Calu3 (cell line): ENCODE measurements at places on chromosomes 13 and 19. TPM values are rescaled to one million over a fixed set of nuclear protein-coding genes. Genes with fewer than 3 reads are reported as not detected.

Gene FUT6
- total RNA-seq = 1.8 and 2.8 TPM in 2 replicates

DNA sequence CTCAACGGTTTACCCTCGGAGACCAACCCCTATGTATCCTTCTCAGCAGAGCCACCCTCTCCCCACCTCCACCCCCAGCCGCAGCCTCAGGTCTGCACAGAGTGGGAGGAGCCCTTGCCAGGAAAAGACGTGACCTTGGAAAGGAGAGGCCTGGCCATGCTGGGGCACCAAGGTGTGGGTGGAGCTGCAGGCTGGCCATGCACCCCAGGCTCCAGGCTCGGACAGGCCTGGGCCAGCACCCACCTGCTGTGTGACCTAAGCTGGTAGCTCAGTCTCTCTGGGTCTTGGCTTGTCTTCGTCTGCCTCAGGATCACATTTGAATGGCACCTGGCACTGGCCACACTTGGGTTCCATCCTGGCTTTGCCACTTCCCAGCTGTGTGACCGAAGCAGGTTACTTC is 29.5 kb downstream of the CCDC8 start:
- no peak for DNase-seq
- H3K27ac ChIP-seq = no peak overlapping the region
- no peak overlapping the region for H3K4me3 ChIP-seq
- peaks cover 37% of the 10 kb centered on the region for H3K36me3 ChIP-seq
- no peaks in the 10 kb centered on the region for H3K4me1 ChIP-seq
- no peaks in the 10 kb centered on the region for H3K27me3 ChIP-seq

DNA sequence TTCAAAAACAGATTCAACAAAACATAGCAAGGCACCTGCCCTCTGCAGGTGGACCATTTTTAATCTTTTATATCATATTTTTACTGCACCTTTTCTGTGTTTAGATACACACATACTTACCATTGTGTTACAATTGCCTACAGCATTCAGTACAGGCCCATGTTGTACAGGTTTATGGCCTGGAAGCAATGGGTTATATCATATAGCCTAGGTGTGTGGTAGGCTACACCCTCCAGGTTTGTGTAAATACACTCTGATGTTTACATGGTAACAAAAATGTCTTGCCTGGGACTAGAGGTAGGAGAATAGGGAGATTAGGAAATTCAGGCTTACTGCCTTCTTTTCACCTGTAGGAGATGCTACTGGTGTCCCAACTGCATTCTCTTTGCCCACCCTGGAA is 8.2 kb upstream of the UBAC2 start:
- no peaks in the 10 kb centered on the region for H3K27me3 ChIP-seq
- no peak overlapping the region for H3K27ac ChIP-seq
- DNase-seq = no peak
- H3K4me3 ChIP-seq = no peak overlapping the region

DNA sequence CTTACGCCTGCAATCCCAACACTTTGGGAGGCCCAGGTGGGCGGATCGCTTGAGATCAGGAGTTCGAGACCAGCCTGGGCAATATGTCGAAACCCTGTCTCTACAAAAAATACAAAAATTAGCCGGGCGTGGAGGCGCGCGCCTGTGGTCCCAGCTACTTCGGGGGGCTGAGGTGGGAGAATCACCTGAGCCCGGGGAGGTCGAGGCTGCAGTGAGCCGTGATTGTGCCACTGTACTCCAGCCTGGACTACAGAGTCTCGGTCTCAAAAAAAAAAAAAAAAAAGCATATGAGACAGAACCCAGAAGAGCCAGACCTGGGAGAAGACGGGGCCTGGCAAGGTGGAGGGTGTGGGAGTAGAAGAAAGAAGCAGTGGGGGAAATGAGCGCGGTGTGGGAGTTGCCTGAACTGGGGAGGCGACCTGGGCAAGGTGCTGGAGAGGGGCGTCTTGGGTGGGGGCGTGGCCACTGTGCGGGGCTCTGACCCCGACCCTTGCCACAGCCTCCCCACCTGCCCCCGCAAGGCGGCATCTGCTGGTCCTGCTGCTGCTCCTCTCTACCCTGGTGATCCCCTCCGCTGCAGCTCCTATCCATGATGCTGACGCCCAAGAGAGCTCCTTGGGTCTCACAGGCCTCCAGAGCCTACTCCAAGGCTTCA is 533 bp downstream of the DKKL1 start:
- H3K4me3 ChIP-seq = no peak overlapping the region
- H3K36me3 ChIP-seq = no peaks in the 10 kb centered on the region
- peaks cover 3% of the 10 kb centered on the region for H3K27me3 ChIP-seq

Gene CYP4F8
- total RNA-seq = not detected in 2 replicates

GRCh38 chr13:76175961-76176725 is 540.0 kb downstream of the LMO7 start:
- no peaks in the 10 kb centered on the region for H3K36me3 ChIP-seq
- no peak overlapping the region for H3K27ac ChIP-seq
- no peaks in the 10 kb centered on the region for H3K27me3 ChIP-seq
- H3K4me3 ChIP-seq = no peak overlapping the region

- DNase-seq = peak; percentile 46
- peak overlapping the region; percentile 51 for H3K27ac ChIP-seq
- H3K4me1 ChIP-seq = peaks cover 51% of the 10 kb centered on the region
- H3K4me3 ChIP-seq = peak overlapping the region; percentile 78
- H3K36me3 ChIP-seq = peaks cover 19% of the 10 kb centered on the region
Measured at GRCh38 chr13:31945202-31945961, 86.2 kb upstream of the FRY start.

GRCh38 chr19:53853707-53854106 is 14.0 kb upstream of the MYADM start:
- H3K36me3 ChIP-seq = peaks cover 7% of the 10 kb centered on the region
- DNase-seq = no peak
- H3K4me3 ChIP-seq = no peak overlapping the region
- H3K27me3 ChIP-seq = no peaks in the 10 kb centered on the region
- H3K27ac ChIP-seq = no peak overlapping the region

- no peak overlapping the region for H3K4me3 ChIP-seq
- H3K27me3 ChIP-seq = no peaks in the 10 kb centered on the region
- H3K27ac ChIP-seq = peak overlapping the region; percentile 50
- peaks cover 38% of the 10 kb centered on the region for H3K4me1 ChIP-seq
- peaks cover 54% of the 10 kb centered on the region for H3K36me3 ChIP-seq
Measured at GRCh38 chr19:17805427-17805826, 10.5 kb downstream of the B3GNT3 start.

DNA sequence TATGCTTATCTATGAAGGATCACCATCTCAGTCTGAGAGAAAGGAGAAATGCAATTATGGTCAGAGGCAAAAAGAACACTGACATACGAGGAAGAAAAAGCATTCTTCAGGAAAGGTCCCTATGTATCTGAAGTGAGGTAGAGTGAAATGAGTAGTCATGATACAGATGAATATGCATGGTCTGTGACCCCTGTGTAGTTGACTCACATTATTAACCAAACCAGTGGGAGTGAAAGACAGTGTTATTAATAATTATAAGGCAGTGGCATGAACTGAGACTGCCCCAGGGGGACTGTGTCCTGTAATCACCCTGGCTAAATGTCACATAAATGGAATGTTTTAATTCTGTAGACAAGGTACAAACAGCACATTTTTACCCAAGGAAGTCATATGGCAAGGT is 1320.2 kb upstream of the PCDH9 start:
- H3K36me3 ChIP-seq = no peaks in the 10 kb centered on the region
- no peaks in the 10 kb centered on the region for H3K4me1 ChIP-seq
- no peak for DNase-seq
- no peaks in the 10 kb centered on the region for H3K27me3 ChIP-seq
- H3K4me3 ChIP-seq = no peak overlapping the region
- no peak overlapping the region for H3K27ac ChIP-seq

GRCh38 chr19:56917998-56918397 is 77.5 kb upstream of the PEG3 start:
- no peak overlapping the region for H3K27ac ChIP-seq
- no peak for DNase-seq
- H3K27me3 ChIP-seq = no peaks in the 10 kb centered on the region
- H3K4me3 ChIP-seq = no peak overlapping the region

- peaks cover 59% of the 10 kb centered on the region for H3K36me3 ChIP-seq
- peaks cover 45% of the 10 kb centered on the region for H3K4me1 ChIP-seq
- DNase-seq = no peak
- no peak overlapping the region for H3K27ac ChIP-seq
- H3K4me3 ChIP-seq = peak overlapping the region; percentile 64
Measured at GRCh38 chr19:40610396-40611064, 9.4 kb downstream of the LTBP4 start.

GRCh38 chr13:29619995-29620394 is 24.5 kb upstream of the SLC7A1 start:
- no peak overlapping the region for H3K4me3 ChIP-seq
- DNase-seq = no peak
- no peaks in the 10 kb centered on the region for H3K36me3 ChIP-seq
- no peak overlapping the region for H3K27ac ChIP-seq
- H3K4me1 ChIP-seq = no peaks in the 10 kb centered on the region

- DNase-seq = no peak
- H3K27ac ChIP-seq = no peak overlapping the region
- no peaks in the 10 kb centered on the region for H3K27me3 ChIP-seq
- no peaks in the 10 kb centered on the region for H3K36me3 ChIP-seq
- H3K4me1 ChIP-seq = peaks cover 1% of the 10 kb centered on the region
Measured at GRCh38 chr13:27126859-27127258, 44.8 kb downstream of the USP12 start.

Gene OR7C2
- not detected in 2 replicates for total RNA-seq

GRCh38 chr19:2365201-2365970 is 5.3 kb downstream of the TMPRSS9 start:
- no peak overlapping the region for H3K27ac ChIP-seq
- H3K27me3 ChIP-seq = peaks cover 15% of the 10 kb centered on the region
- H3K4me3 ChIP-seq = no peak overlapping the region

GRCh38 chr13:25186187-25186586 is 14.1 kb upstream of the AMER2 start:
- H3K4me1 ChIP-seq = no peaks in the 10 kb centered on the region
- no peak for DNase-seq
- H3K36me3 ChIP-seq = no peaks in the 10 kb centered on the region
- peaks cover 84% of the 10 kb centered on the region for H3K27me3 ChIP-seq
- no peak overlapping the region for H3K27ac ChIP-seq

DNA sequence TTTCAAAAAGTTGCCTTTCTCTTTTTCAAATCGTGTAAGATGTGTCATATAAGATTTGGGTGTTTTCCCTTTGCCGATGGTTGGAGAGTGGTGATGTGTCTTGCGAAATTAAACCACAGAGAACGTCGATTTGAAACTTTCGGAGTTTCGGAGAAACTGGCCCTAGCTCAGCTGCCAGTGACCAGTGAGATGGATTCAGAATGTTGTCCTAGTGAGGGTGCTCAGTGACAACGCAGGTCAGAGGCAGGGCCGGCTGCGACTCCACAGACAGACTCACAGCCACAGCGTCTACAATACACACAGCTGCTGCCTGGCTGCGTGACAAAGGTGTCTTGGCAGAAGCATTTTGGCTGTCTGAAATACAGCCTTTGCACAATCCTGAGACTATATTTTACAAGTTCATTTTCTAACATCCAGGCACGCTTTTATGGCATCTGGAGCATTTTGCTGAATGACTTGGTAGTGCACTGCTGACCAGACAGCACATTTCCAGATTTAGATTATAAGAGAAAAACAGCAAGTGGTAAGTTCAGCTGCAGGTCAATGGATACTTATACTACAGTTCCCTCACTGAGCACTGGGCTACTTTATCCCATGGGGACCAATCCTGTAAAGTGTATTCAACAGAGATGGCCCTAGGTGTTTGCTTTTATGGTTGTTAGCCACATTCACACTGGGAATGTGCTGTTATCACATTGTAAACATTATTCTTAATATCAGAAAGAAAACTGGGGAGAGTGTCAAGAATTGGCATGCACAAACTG is 207.5 kb downstream of the KCNRG start:
- peak overlapping the region; percentile 32 for H3K4me3 ChIP-seq
- H3K36me3 ChIP-seq = no peaks in the 10 kb centered on the region
- DNase-seq = no peak

- no peaks in the 10 kb centered on the region for H3K4me1 ChIP-seq
- peak; percentile 1 for DNase-seq
- no peak overlapping the region for H3K27ac ChIP-seq
- H3K4me3 ChIP-seq = peak overlapping the region; percentile 69
Measured at GRCh38 chr19:22052644-22053013, 345 bp downstream of the ZNF257 start.

GRCh38 chr19:18908917-18909619 is 10.1 kb downstream of the COPE start:
- no peaks in the 10 kb centered on the region for H3K4me1 ChIP-seq
- no peaks in the 10 kb centered on the region for H3K27me3 ChIP-seq
- DNase-seq = no peak

GRCh38 chr19:18364826-18365528 is 21.0 kb upstream of the GDF15 start:
- H3K4me1 ChIP-seq = peaks cover 17% of the 10 kb centered on the region
- H3K4me3 ChIP-seq = peak overlapping the region; percentile 41
- DNase-seq = peak; percentile 81
- H3K27me3 ChIP-seq = no peaks in the 10 kb centered on the region

Gene RUBCNL
- total RNA-seq = not detected in 2 replicates

Gene TMEM150B
- total RNA-seq = 0.73 TPM in 1 of 2 replicates, not detected in the other

DNA sequence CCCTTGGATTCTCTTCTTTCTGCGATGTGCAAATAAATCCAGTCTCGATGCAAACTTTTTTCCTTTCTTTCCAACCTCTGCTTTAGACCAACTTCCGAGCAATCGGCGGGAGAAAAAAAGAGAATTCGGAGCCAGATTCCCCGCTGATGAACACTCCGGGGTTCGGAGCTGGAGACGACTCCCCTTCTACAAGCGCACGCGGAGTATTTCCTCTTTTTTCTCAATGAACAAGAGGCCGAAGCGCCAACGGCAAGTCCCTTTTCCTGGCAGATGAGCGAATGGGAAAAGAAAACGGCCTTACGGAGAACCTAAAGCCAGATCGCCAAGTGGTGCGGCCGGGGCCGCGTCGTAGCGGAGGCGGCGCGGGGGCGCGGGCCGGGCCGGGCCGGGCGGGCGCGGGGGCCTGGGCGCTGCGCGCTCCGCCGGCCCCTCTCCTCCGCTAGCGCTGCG is 250 bp downstream of the SPRY2 start:
- H3K27me3 ChIP-seq = no peaks in the 10 kb centered on the region
- no peaks in the 10 kb centered on the region for H3K4me1 ChIP-seq
- H3K36me3 ChIP-seq = peaks cover 9% of the 10 kb centered on the region
- peak; percentile 0 for DNase-seq

- no peaks in the 10 kb centered on the region for H3K27me3 ChIP-seq
- no peak overlapping the region for H3K27ac ChIP-seq
- no peaks in the 10 kb centered on the region for H3K4me1 ChIP-seq
- peaks cover 5% of the 10 kb centered on the region for H3K36me3 ChIP-seq
- H3K4me3 ChIP-seq = no peak overlapping the region
Measured at GRCh38 chr19:51959791-51960190, 26.8 kb downstream of the ZNF350 start.

- H3K4me3 ChIP-seq = peak overlapping the region; percentile 48
- peak overlapping the region; percentile 85 for H3K27ac ChIP-seq
- DNase-seq = no peak
- H3K4me1 ChIP-seq = peaks cover 13% of the 10 kb centered on the region
Measured at GRCh38 chr19:8239528-8240273, 30.5 kb downstream of the CERS4 start.

DNA sequence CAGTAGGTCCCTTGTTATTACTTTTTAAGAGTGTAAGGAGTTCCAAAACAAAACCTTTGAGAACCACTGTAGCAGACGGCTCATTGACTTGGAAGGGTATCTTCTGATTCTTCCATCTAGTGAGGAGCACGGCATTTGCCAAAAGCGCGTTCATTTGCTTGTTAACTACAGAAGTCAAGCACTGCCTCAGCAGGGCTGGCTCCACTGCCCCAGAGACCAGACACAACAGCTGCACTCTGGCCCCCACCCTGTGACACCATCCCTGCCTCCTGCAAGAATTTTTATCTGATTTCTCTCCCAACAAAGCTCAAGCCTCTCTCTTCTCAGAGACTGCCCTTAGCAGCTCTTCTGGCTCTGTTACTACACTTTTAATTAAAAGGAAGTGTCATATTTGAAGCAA is 20.7 kb upstream of the XPO4 start:
- H3K27ac ChIP-seq = no peak overlapping the region
- no peak overlapping the region for H3K4me3 ChIP-seq
- H3K36me3 ChIP-seq = no peaks in the 10 kb centered on the region
- DNase-seq = no peak
- H3K4me1 ChIP-seq = no peaks in the 10 kb centered on the region
